GM04503 (cell line): ENCODE measurements at places on chromosomes 5 and 9.

DNA sequence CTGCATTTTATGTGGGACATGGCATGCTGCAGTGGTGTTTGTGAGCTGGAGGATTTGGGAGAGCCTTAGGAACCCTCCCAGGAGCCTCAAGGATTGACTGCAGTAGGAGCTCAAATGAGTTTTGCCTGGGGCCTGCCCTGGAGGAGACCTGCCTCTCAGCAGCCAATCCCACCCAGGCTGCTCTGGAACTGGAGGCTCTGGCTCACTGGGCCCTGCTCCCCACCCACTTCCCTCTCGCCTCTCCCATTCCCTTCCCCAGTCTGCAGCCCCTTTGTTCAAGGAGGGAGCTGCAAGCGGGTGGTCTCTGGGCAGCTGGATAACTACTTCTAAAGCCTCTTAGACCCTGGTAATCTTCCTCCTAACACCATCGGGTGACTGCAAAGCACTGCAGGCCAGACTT, 24.2 kb downstream of the KCNIP1 start:
- DNase-seq = no peak

- DNase-seq = no peak
These were observed 42.3 kb upstream of the DAPK1 start for GRCh38 chr9:87455407-87455806.

DNA sequence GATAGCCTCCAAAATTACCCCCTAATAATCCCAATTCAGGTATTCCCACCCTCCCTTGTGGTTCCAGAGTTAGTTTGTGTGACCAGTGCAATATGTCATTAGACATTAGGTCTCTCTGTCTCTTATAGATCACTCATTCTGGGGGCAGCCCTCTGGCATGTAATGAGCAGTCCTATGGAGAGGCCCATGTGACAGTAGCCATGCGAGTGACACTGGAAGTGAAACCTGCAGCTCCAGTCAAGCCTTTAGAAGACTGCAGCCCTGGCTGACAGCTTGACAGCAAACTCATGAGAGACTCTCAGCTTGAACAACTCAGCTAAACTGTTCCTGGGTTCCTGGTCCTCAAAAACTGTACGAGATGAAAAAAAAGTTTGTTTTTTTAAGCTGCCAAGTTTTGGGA, 54.0 kb upstream of the HSPB3 start:
- no peak for DNase-seq

DNA sequence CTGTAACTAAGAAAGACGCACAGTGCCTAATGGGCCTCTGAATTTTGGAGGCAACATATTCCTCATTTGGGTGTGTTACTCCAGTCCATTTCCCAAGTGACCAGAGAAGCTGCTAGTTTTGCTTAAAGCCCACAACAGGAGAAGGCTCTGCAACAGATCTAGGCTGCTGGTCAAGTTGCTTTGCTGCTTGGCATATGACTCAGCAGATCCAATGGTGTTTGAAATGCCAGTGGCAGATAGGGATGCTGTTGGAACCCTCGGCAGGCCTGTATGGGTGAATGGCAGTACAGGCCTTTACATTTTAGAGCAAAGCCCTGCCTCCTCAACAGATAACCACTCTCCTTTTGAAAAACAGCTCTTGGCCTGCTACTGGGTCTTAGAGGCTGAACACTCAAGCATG, 36.2 kb upstream of the ROR2 start:
- no peak for DNase-seq

GRCh38 chr5:156329171-156329611, 2.2 kb downstream of the SGCD start:
- DNase-seq = no peak

GRCh38 chr9:120265791-120266190, 314.2 kb downstream of the CDK5RAP2 start:
- no peak for DNase-seq

DNA sequence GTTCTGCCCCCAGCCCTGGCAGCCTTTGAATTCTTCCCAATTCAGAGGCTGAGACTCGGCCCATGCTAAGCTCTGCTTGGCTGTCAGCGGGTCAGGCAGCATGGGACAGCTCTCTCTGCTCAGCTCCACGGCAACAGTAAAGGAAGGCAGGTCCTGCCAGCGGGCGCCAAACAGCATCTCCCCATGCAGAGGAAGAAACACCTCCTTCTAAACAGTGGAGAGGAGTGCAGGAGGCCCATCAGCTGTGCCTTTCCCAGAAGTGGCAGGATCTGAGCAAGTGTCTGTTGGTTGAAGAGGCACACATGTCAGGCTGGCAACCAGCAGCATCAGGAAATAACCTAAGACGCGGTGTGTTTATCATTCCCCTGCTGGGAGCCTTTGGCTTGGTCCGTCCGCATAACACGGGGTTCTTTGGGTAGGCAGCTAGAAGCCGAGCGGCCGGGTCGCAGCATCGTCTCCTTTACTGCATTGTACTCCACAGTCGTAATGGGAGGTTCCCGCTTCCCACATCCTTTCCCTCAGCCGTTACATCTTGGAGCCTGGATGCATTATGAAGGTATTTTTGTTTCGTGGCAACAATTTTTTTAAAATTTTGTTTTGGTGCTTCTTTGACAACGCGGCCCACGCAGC, 42.7 kb upstream of the NCS1 start:
- no peak for DNase-seq

GRCh38 chr5:130155345-130156011, 251.2 kb downstream of the CHSY3 start:
- no peak for DNase-seq

DNA sequence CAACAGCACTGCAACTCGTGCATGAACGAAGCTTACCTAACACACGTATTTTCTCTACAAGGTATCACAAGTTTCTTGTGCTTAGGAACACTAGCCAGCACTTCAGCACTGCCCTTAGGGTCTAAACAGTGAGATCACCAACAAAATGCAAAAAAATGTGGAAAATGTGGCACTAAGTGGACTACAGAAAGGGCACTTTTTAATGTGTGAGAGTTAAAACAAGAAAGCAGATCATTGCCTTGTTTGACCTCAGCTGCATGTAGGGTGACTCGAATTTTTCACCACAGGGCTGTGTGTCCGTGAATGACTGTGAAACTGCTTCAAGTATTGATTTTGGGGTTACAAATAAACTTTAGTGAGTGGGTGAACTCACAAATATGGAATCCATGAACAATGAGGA, 90.5 kb downstream of the MARCHF3 start:
- no peak for DNase-seq

- DNase-seq = no peak
These were observed 19.8 kb downstream of the MLANA start for GRCh38 chr9:5910413-5911057.

DNA sequence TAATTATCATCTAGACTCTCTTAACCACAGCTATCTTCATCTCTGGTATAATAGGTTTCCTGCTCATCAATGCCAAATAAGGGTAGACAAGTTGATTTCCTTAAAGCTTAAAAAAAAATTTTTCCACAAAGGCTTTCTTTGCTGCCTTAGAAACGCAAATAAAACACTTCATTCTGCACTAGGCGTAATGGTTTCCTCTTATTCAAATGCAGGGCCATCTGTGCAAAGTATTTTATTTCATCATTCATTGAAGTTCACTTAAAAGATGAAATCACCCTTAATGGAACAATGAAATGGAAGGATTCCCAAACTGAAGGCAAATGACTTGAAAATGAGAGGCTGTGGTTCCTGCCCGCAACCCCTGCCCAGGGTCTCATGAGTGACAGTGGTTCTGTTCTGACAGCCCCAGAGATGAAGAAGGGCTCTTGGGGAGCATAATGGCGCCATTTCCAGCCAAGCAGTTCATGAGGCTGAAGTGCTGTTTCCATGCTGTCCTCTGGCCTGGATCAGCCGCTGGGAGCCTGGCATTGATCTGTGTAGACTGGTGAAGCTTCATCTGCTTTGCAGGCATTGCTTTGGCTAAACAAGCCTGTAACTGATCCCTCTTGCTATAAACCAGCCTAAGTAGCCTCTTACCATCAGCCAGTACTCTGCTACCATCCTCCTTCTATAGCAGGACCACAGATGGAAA, 276.9 kb upstream of the WWC1 start:
- no peak for DNase-seq

- DNase-seq = no peak
These were observed 29.5 kb downstream of the MTAP start for GRCh38 chr9:21831841-21832509.

- DNase-seq = no peak
These were observed 125.6 kb downstream of the RXRA start for GRCh38 chr9:134451700-134452458.

DNA sequence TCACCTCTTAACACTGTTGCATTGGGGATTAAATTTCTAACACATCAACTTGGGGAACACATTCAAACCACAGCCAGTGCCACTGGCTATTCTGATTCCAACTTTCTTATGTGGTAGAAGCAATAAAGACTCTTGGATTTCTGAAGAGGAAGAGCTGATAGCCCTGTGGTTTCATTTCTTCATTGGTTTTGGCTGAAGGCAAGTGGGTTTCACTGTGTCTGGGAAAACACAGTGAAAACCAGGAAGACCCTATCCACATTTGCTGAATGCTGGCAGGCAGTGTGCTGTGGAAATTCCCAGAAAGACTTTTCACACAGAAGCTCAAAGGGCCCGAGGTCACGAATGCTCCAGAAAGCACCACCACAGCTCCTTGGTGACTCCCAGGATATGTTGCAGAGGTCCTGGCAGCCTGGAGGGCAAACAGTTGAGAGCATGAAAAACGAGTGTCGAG, 67.1 kb downstream of the DAPK1 start:
- no peak for DNase-seq

- DNase-seq = no peak
These were observed 34.5 kb upstream of the SLC36A2 start for GRCh38 chr5:151381899-151382298.

GRCh38 chr5:87686975-87687374, 274.2 kb upstream of the CCNH start:
- DNase-seq = no peak
